Kidney glomerular epithelial cell (primary cell): ENCODE measurements at places on chromosomes 13 and 19.

GRCh38 chr19:28314287-28314686 lies 898.7 kb downstream of the UQCRFS1 start:
- no peak for DNase-seq

- DNase-seq = no peak
Measured at GRCh38 chr13:102693776-102694175, 1.1 kb downstream of the METTL21C start.

DNA sequence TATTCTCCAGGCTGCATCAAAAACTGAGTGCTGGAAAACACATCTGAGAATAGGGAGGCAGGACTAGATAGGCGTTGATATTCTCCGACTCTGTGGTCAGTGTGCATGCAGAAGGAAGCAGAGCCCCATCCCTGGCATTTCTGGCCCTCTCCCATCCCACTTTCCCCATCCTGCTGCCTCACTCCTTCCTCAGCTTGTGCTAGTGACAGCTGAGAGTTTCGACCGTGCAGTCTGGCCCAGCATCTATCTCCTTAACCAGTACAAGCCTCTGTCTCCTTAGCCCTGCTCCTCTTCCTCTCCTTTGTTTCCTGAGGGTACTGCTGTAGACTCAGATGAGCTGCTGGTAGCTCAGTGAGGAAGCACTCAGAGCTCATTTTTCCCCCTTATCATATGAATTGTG lies 163.2 kb downstream of the SUCLA2 start:
- no peak for DNase-seq

GRCh38 chr13:97235549-97236231 lies 13.6 kb downstream of the MBNL2 start:
- DNase-seq = no peak

DNA sequence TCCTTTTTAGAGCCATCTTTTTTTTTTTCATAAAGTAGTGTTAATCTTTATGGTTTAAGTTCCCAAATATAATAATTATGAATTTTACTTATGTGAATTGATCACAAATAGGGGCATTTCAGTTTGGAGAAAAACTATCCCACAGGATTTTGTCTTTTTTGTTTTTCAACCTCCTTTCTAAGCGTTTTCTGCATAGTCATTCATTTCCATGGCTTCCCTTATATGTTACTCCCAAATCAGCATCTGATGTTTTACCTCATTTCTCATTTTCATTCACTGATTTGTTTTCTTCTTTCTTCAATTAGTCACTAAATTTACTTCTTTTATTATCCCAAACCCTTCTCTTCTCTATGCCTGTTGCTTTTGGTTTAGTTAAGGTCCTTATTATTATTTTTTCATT lies 24.7 kb downstream of the PDS5B start:
- no peak for DNase-seq

DNA sequence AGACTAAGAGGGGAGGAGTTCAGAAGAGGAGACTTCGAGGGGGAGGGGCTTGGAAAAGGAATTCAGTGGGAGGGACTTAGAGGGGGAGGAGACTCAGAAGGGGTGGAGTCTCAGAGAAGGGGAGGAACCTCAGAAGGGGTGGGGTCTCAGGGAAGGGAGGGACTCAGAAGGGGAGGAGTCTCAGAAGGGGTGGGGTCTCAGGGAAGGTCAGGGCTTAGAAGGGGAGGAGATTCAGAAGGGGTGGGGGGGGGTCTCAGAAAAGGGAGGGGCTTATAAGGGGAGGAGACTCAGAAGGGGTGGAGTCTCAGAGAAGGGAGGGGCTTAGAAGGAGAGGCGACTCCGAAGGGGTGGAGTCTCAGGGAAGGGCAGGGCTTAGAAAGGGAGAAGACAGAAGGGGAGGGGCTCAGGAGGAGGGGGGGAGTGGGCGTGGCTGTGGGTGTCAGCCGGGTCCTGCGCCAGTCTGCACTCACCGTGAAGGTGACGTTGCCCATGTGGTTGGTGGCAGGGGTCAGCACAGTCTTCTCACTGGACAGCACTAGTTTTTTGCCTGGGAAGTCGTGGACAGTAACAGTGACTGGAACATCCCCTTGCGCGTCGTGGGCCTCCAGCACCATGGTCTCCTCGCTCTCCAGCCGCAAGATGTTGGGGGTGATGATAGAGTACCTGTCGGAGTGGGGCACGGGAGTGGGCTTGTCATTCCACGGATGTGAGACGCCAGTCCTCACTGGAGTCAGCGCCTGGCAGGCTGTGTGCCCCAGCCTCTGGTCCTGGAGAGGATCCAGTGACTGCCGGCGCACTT lies 1.5 kb downstream of the C3 start:
- no peak for DNase-seq

DNA sequence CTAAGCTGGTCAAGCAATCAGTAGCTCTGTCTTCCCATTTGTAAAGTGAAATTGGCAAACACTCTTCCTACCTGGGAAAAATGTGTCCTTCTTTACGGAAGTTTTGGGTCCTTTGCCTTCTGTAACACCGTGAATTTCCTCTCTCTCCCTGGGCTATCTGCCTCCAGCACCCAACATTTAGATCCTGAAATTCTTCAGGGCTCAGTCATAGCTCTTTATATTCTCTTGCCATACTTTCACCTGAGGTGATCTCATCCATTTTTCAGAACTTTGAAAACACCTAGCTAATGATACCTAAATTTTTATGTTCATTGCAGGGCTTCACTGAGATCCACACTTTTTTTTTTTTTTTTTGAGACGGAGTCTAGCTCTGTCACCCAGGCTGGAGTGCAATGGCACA lies 1042.2 kb downstream of the DIAPH3 start:
- DNase-seq = no peak

DNA sequence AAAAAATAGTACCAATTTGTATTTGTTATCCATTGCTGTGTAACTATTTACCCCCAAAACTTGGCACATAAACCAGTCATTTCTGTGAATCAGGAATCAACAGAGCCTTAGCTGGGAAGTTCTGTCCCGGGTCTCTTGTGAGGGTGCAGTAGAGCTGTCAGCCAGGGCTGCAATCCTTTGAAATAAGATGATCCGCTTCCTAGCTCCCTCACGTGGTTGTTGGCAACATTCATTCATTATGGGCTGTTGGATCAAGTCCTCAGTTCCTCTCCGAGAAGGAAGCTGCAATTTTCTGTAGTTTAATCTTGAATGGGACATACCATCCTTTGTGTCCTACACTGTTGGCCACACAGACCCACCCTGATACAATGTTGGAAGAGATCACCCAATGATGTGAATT lies 277.2 kb downstream of the SUCLA2 start:
- no peak for DNase-seq
